ENCODE measurements at places on chromosomes 11 and 22.

DNA sequence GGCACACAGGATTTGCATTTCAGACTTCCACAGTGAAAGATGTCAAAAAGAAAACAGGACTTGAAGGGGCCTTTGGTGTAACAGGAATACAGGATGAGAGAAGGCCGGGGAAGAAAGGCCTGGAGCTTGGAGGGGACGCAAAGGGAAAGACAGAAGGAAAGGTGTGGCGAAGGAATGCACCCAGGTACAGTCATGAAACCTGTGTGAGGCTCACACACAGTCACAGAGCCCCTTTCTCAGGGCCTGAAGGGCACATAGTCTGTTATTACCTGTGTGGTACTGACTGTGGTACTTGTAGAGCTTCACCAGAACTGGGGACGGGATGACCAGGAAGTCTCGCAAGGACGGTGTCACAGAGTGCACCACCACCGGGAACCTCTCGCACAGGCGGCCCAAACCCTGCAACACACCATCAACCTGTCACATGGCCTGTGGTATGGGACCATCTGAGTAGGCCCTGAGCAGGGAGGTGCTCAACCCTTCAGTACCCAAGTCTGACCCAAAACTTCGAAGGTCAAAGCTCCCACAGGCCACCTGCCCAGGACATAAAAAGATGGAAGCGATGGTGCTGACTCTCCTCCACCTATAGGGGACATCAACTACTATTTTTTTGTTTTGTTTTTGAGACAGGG lies 29.1 kb downstream of the SERPIND1 start:
- DNase-seq, result no peak

DNA sequence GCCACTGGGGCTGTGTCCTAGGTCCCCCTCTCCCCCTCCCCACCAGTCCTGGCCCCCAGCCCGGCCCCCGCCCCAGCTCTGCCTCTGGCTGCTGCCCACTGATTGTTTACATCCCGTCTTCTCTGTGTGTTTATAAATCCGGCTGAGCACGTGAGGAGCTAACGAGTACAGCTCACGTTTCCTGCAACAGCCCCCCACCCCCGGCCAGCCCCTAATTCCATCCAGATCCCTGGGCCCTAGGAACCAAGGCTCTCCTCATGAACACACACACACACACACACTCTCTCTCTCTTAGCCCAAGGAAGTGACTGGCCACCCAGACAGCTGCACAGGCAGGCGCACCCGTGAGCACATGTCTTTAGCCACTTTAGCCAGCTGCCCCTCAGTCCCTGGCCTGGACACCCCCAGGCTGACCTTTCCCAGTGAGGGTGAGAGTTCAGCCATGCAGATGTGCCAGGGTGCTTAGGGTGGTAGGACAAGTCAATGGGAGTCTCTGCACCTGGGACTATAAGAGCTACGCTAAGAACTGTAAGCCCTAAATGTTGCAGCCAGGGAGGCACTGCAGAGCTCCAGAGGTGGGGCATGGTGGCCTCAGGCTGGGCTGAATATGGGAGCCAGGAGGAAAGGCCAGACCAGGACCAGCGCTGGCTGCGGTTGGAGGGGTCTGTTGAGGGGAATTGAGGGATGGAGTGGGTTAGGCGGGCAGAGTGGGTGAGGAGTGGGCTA lies 2.9 kb downstream of the CLCF1 start:
- peak; percentile 31 for DNase-seq

DNA sequence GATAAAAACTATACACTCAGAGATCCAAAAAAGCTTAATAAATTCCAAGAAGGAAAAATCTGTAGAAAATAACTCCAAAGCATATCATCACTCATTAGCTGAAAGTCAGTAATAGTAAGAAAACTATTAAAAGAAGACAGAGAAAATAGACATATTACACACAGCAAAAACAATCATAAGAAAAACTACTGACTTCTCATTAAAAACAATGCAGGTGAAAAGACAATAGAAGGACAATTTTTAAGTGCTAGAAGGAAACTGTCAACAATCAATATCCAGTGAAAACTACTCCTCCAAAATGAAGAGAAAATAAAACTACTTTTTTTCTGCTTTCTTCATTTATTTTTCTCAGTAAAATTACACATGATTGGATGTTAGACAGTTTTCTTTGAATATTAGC lies 56.5 kb downstream of the BLID start:
- DNase-seq, result no peak

DNA sequence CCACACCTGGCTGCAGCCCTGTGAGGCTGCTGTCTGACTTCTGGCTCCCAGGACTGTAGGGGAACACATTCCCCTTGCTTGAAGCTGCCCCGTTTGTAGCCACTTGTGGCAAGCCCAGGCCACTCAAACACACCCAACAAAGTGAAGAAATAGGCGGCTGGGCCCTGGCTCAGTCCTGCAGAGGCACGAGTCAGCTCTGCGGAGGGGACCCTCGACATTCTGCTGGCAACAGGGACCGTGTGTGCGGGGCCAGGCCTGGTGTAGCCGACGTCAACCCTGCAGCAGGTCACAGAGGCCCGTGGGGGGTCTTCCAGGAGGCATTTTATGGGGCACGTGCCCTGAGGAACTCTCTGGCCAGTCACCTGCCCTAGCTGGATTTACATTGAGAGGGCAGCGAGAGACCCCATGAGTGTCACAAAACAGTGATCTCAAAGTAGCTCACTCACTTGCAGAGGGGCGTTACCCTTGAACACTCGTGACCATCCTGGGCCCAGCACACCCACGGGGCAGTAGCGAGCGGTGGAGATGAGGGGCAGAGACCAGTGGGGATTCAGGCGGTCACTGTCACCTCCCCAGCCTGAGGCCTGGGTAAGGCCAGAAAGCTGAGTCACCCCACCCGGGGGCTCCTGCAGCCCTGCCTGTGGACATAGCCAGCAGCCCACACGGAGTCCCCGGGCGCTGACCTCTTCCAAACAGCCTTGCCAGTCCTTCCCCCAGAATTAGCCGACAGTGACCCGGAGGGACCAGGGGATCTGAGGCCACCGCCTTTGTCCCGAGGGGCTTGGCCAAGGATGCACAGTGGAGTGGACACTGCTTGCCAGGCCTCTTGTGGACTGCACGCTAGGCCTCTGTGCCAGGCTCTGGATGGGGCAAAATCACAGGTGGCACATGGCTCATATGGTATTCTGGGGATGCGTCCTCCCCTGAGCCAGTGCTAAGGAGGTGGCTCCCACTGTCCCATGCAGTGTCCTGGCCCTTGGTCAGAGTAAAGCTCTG lies 139.5 kb downstream of the CTTN start:
- DNase-seq, result no peak

DNA sequence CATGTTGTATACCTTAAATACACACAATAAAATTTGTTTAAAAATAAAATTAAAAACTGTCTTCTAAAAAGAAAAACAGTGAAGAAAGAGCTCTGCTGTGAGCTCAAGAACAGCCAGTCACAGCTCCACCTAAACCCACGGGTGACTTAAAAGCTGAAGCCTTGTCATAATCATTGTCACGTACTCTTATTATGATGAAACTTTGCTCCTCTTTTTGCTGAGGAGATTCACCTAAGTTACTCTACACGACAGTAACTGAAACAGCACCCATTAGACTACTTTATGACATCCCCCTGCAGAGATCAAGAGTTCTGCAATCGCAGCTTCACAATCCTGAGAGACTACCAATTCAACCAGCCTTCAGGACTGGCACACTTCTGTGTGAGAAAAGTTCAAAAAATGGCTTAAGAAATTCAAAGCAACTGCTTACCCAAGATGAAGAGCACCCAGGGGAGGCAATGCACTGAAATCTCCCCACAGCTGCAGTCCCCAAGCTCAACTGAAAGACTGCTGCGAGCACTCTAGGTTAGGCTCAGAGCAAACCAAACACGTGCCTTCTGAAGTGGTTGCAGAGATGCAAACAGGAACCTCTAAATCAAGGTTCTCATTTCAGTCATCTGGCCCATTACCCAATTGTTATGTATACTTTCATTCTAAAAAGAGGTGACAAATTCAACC lies at the start of gene JAML:
JAML (minus strand) TSS at position 501 of the 678 bp plus-strand sequence. CDS start 10,145 bp downstream, outside the sequence.
- no peak for DNase-seq

DNA sequence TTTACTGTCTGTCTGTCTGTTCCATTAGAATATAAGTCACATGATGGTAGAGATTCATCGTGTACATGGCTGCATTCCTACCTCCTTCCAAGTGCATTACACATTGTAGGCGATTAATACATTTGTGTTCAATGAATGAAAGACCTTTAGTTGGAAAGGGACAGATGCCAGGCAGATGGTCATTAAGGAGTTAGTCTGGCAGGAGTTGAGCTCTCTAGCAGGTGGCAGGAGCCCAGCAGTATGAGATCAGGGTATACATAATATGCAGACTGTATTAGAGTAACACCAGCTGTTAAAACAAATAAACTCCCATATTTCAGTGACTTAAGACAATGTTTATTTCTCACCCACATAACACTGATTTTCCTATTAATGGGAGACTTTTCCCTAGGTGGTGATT lies 147.7 kb upstream of the LARGE1 start:
- no peak for DNase-seq

DNA sequence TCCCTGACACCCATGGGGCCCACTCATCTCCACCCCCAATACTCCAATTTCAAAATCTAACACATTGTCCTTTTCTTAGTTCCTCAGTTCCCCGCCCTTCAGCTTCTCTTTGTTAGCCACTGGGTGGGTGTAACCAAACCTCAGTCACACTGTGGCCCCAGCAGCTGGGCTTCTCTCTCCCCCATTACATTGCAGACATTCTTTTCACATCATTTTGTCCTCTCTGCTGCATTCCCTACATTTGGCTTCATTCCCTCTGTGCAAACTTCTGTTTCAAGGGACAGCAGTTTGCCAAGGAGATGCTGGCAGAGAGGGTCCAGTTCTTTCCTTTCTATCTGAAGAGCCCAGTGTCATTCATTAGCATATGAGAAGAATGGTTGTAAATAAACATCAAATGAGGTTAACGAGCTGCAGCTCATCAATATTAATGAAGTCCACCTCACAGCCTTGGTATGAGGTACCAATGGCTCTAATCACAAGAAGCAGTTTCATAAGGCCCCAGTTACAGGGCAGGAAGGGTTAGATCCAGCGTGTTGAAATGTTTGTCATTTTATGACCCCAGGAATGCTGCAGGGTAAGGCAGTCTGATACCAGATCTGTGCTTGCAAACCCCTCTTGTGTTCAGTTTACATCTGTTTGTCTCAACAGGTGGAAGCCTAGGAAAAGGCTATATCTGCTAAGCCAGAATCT lies 72.3 kb downstream of the ARFGAP2 start:
- no peak for DNase-seq

GRCh38 chr22:33710326-33710725 lies 209.9 kb downstream of the LARGE1 start:
- DNase-seq, result no peak

DNA sequence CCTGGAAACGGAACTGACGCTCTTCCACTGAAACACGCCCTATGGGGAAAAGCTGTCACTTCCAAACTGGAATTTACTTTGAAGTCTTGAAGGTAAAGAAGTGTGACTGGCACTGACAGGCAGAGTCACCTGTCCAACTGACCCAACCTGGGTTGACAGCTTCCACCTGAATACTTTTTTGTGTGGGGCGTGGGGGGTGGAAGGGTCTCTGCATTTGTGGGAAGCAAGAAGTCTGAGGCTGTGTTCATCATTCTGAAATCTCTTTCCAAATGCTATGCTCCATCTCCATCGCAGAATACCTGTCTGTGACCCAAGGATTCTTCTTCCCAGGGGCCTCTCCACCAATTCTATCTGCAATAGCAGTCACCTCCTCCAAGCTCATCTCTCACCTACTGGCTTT lies 7.8 kb downstream of the IFT27 start:
- no peak for DNase-seq

DNA sequence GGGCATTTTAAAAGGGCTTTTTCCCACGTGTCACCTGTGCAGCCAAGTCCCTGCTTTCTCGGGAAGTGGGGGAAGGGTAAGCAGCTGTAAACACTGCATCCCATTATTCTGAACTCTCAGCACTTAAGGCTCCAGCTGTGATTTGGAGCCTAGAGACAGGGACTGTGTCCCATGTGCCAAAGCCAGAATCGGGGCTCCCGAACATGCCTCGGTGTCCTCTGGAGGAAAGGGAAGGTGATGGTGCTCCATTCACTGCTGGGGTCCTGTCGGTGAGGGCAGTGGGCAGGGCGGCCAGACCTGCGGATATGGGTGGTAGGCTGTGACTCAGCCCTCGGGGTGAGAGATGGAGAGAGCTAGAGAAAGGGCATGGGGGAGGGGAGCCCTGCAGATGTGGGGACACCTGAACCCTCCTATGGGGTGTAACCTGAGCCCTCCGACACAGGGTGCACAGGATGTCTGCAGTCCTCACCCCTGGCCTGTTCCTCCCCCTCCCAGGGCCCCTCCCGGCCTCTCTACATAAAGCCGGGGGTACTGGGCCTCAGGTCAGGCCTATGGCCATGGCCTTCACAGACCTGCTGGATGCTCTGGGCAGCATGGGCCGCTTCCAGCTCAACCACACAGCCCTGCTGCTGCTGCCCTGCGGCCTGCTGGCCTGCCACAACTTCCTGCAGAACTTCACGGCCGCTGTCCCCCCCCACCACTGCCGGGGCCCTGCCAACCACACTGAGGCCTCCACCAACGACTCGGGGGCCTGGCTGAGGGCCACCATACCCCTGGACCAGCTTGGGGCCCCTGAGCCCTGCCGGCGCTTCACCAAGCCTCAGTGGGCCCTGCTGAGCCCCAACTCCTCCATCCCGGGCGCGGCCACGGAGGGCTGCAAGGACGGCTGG lies 31.8 kb downstream of the CAPN1 start:
- DNase-seq, result no peak

DNA sequence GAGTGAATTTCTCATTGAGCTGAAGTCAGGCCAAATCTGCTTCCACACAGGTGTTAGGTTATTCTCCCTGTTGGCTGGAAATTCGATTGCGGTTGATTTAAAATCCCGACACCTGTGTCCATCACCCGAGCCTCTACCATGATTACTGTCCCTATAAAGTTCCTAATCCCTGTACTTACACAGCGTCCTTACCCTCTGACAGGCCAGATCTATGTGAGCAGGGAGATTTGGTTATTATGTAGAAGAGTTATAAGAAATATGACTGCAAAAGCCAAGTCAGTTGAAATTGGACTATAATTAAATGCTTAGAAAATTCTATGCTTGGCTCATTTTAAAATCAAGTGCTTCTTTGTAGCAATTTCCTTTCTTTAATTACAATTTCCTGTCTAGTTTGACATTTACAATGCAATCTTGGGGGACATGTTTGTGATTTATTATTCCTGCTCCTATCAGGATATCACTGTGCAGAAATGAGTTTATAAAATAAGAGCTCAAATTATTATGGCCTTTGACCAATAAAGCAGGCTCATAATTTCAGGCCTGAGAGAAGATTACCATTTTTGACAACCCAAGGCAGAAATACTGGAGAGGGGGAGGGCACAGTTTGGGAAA lies 32.5 kb upstream of the LMO1 start:
- DNase-seq, result no peak

- no peak for DNase-seq
Measured at GRCh38 chr11:119845756-119846155, 116.8 kb upstream of the NECTIN1 start.

GRCh38 chr11:122365610-122366360 lies 249.8 kb upstream of the BLID start:
- no peak for DNase-seq

GRCh38 chr11:113518716-113519495 lies 43.7 kb upstream of the DRD2 start:
- DNase-seq, result no peak
